ENCODE measurements at places on chromosomes 5 and 9. TPM values are rescaled to one million over a fixed set of nuclear protein-coding genes. Genes with fewer than 3 reads are reported as not detected.

Gene SLC34A3
- total RNA-seq, result not detected

Gene SPINK6
- not detected for total RNA-seq

Gene ELOVL7
- total RNA-seq, result 0.56 TPM

Gene CXXC5
- 6.4 TPM for total RNA-seq

Gene SEMA5A
- total RNA-seq, result 0.40 TPM

Gene COL23A1
- total RNA-seq, result 0.32 TPM

Gene GDNF
- total RNA-seq, result not detected

Gene PCDHB3
- not detected for total RNA-seq

Gene S1PR3
- not detected for total RNA-seq

Gene PCDHB5
- not detected for total RNA-seq

Gene ABCA2
- total RNA-seq, result 18.4 TPM

Gene RNF180
- not detected for total RNA-seq

Gene SMIM33
- 0.14 TPM for total RNA-seq

Gene SLC45A2
- total RNA-seq, result not detected

All from naive thymus-derived CD4-positive, alpha-beta T cell (primary cell).